ENCODE measurements at places on chromosomes 1 and 21.

DNA sequence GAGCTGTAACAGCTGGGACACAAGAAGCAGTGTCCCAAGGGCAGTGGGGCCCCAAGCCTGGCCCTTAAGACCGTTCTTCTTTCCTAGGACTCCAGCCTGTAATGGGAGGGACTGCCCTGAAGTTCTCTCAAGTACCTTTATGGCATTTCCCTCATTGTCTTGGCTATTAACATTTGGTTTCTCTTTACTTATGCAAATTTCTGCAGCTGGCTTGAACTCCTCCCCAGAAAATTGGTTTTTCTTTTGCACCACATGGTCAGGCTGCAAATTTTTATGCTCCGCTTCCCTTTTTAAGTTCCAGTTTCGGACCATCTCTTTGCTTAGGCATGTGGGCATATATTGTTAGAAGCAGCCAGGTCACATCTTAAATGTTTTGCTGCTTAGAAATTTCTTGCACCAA, 3.1 kb upstream of the MROH9 start:
- no peak for DNase-seq

GRCh38 chr1:234330843-234331215, 42.4 kb upstream of the COA6 start:
- no peak for DNase-seq

DNA sequence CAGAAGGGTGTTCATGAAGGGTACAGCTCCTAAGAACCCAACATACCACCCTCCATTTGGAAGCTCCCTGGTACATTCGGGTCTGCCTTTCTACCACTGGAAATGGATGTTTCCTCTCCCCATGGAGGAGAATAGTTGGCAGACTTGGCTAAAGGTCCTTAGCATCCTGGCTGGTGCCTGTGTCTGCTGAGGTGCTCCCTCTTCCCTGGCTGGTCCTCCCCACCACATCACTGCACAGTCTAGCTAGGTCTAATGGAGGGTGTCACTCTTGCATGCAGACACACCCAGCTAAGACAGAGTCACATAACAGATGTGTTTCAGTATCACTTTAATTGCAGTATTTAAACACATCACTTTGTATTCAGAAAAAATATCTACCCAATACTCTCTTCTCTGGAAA, 24.7 kb downstream of the CD34 start:
- no peak for DNase-seq

DNA sequence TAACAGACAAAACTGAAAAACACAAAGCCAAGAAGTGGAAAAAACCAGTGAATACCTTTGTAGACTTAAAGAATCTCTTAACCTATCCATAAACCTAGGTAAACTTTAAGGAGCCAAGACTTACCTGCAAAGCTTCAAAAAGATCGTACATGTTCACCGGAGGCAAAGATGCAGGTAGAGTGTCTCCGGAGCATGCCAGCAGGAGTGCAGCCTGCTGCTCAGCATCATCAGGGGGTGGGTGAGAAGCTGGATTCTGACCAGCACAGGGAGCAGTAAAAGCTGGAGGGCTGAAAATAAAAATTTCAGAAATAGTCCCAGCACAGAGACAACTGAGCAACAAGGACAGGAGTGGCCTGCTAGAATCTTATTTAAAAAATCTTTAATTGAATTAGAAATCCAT, 18.1 kb downstream of the TADA1 start:
- no peak for DNase-seq

- DNase-seq: no peak
Measured at GRCh38 chr1:8009043-8010002, 16.8 kb downstream of the ERRFI1 start.

DNA sequence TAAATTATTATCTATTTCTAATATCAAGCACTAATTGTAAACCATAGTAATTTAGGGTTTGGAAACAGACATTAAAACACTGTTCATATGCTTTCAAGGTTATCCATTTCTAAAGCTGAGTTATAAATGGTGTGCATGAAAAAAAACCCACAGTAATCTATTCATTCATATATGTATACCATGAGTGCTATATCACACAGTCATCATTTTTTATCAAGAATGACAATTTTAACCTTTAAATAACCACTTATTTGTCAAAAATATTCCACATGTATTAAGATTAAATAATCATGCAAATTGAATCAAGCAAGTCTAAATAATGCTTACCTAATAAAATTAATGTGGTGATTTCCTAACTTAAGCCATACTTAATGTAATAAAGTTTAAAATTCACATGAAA, 6.0 kb downstream of the ZSWIM5 start:
- DNase-seq: no peak

- no peak for DNase-seq
Measured at GRCh38 chr1:10673109-10673711, 123.2 kb downstream of the CASZ1 start.

DNA sequence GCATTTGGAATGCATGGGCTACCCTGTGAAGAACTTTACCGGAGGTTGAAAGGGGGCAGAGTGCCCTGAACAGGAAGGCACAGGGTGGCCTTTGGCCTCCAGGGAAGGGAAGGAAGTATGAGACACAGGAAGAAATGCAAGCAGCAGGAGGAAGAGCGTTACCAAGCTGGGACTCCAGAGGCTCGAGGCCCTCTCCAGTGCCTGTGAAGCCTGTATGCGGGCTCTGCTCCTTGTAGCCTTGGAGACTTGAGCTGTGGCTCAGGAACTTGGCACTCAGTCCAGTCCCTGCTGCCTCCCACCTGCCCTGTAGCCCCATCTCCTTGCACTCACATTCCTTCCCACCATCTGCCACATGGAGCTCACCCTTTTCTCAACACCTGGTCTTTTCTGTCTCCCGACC, 33.5 kb upstream of the RNF19B start:
- DNase-seq: no peak

DNA sequence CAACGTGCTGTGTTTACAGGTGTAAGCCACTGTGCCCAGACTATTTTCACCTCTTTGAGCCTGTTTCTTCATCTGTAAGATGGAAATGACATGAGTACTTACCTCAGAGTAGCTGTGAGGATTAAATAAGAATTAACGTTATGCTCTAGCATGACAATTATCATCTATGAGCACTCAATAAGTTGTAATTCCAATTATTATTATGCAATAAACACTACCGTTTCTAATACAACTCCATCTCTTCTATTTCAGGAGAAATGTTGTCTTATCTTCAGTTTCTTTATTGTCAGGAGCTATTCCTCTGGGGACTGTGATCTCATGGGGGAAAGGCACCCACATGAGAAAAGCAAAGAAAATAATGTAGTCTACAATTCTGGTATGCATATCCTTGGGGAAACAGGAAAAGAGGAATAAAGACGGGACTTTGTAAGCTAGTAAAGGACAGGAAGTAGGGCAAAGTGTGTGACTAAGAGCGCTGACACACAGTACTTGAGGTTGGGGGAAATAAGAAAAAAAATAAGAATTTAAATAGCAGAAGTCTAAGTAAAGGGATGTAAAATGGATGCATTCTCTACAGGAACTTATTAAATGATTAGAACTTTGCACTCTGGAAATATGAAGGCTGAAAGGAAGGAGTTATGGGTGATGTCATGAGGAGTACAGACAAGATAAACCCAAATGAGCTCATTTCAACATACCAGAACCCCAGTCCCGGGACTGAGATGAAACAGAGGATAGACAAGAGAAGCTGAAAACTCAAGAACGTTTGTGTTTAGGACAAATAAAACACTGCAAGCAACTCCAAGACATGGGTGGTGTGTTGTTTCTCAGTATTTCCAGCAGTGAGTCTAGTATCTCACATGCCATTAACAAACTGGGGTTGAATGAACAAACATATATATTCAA, 9.8 kb downstream of the PHC2 start:
- DNase-seq: no peak

GRCh38 chr1:16130827-16131226, 25.0 kb downstream of the EPHA2 start:
- no peak for DNase-seq

- DNase-seq: no peak
Measured at GRCh38 chr1:62283986-62284385, 35.2 kb downstream of the KANK4 start.

Data from GOT3 (cell line).